CD4-positive, alpha-beta T cell treated with Interleukin-15 for 4 hours (primary cell): ENCODE measurements at places on chromosomes 11 and 22.

DNA sequence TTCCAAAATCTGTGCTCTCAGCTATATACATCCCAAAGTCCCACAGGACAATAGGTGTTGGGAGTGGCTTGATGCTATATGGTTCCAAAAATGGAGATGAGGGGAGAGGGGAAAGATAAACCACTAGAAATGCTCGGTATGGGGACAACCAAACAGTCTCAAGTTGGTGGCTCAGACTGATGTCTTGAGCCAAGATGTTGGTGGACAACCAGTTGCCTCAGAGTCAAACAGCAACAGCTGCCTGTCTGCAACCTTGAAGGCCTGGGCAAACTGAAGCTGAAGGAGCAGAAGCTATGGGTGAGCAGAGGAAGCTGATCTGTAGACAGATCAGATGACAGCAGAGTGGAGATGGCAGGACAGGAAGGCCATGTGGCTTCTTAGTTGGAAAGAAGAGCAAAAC lies 4.0 kb downstream of the RRP8 start:
- no peak for DNase-seq

GRCh38 chr11:8760896-8761295 lies 78.3 kb downstream of the RPL27A start:
- no peak for DNase-seq

DNA sequence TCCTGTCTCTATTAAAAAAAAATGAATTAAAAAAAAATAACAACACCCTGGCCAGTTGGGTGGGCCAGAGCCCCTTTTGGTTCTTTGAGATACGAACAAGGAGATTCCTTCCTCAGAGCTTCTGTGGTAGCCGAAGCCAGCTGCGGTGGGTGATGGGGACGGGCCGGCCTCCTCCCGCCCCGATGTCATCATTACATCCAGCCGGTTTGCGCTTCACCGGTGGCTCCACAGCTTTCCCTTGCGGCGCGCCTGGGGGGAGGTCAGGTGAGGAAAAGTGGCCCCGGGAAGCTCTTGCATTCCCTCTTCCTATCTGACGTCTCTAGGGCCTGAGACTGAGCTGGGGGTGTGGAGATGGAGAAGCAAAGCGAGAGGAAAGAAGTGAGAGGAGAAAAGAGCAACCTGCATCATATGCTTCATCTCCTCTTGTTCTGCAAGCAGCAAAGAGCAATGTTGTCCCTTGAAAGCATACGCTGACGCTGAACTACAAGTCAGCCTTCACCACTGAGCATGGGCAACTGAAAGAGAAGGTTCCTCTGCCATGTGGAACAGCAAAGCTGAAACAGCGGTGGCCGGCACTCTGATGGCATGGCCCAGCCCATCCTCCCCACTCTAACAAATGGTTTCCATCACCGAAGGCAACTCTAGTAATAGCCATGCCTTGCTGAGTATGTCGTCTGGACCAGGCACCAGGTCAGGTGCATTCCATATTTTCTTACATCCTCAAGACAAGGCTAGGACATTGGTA lies 6.0 kb downstream of the ADAMTS8 start:
- DNase-seq, result no peak

DNA sequence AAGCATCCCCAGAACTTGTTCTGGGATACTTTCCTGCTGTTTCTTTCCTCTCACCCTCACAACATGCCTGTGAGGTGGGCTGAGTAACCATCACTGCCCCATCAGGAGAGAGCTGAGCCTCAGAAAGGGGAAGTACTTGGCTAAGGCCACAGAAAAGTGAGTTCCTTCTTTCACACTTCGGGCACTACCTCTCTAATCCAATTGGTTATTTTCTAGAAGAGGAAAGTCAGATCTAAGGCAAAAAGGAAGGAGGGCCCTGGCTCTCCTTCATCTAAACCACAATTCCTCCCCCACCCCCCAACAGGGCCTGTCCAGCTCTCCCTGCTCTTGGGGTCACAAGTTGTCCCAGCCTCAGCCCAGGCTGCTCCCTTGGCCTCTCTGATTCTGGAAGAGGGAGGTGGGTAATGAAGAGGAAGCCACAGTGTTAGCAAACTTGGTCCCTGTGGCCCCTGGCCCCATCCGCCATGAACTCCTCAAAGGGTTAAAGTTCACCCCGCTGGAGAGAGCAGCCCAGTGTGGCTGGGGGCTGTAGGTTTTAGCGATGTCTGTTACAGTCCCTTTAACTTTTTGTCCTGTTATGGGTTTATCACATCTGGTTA lies 34.0 kb downstream of the SLC22A12 start:
- DNase-seq, result no peak

GRCh38 chr11:134346976-134347350 lies 15.2 kb downstream of the GLB1L2 start:
- no peak for DNase-seq
